Stimulated activated CD4-positive, alpha-beta T cell treated with anti-CD3 and anti-CD28 coated beads, Interleukin-4, amount 100 ng/mL, for 4 hours (primary cell): ENCODE measurements at places on chromosomes 5 and 9.

GRCh38 chr5:114727358-114727757 is 365.5 kb downstream of the KCNN2 start:
- DNase-seq = no peak

- no peak for DNase-seq
Observed at GRCh38 chr5:148791334-148791667, 35.1 kb upstream of the ADRB2 start.

- DNase-seq = no peak
Observed at GRCh38 chr5:122099060-122099790, 21.2 kb upstream of the LOX start.

GRCh38 chr5:111775224-111775623 is 18.2 kb upstream of the NREP start:
- DNase-seq = no peak

DNA sequence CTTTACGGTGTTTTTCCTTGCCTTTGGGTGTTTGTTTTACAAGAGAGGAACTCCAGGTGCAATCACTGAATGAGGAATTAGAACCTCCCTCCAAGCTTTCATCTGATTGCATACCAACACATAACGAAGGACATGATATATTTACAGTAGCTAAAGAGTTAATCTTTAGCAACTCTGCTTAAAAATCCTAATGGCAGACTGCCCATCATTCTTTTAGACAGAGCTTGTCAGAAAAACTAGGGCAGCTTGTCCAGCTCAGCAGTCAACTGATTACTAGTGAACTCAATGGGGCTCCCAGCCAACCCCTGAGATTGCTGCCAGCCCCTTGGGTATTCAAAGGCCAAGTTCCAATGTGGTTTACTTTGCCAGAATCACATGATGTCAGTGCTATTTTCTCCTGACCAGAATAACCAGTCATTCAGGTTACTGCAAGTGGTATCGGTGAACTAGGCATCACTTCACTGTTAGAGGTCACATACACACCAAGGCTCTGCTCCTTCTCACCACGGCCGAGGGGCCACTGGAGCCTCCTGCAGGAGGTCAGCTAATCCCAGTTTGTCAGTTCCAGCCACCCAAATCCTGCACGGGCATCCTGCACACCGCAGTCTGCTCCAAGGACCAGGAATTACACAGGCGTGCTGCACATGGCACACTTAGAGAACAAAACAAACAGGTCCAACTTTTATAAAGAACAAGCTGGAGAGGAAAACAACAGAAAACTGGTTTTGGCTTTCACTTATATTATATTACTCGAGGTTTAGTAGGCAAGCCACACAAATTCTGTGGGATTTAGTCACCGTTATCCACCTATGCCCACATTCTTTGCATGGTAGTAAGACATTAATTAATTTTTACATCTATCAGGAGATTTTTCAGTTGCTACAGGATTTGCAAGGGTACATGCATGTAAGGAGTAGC is 62.5 kb downstream of the NFIB start:
- no peak for DNase-seq
